ENCODE measurements at places on chromosomes 6 and 20.

- H3K27ac ChIP-seq = no peak overlapping the region
- no peaks in the 10 kb centered on the region for H3K27me3 ChIP-seq
- H3K4me1 ChIP-seq = peaks cover 32% of the 10 kb centered on the region
- DNase-seq = no peak
These were observed 17.6 kb downstream of the CAPN11 start for GRCh38 chr6:44176130-44176761.

DNA sequence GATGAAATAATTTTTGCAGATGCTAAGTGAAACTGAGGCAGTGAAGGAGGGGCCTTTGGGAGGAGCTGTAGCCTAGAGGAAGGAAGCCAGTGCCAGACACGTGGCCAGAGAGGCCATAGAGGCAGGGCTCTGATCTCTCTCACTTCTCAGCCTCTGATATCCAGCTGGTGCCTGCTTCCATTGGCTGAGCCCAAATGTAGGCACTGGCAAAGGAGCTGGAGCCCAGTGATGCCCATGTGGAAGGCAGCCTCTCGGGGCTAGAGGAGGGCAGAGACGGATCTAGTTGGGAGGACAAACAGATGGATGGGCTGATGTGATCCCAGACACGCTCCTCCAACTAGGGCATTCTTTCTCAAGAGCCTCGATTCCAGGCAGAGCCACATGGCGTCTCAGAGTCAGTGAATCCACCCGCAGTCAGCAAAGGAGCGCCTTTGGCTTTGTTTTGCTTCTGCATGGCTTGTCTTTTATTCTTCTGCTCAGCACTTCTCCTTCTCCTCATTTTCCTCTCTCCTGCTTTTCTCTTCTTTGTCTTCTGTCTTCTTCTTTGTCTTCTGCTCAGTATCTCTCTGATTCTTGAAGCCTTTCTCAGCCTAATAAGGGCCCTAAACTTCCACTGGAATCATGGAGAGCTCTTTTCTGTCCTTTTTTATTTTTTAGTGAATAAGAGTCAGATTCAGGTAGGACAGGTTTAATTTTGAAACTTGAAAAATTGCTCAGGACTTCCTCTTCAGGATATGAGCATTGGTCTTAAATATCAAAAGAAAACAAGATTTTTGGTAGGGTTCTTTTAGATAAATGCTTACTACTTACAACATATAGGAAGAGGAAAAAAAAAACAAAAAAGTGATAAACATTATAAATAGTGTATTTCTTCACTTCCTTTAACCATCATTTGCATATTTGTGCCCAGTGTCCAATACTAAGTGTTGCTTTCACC, 41.8 kb downstream of the CYP24A1 start:
- peak overlapping the region; percentile 75 for H3K27ac ChIP-seq
- DNase-seq = no peak

DNA sequence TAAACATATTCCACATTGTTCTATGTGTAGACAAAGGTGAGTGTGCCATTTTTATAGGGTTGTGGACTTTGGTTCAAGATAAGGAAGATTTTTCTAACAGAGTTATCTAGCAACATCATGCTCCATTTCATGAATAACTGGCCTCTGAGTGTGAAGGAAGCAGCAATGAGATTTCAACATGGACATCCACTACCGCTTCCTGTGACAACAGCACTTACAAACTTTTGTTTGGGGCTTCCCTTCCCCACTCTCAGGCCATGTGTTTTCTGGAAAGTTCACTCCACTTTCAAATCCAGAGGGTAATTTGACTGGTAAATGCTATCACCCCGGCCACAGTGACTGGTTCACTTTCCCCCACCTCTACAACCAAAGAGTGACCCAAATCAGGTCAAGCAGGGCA, 38.1 kb upstream of the PROKR2 start:
- no peaks in the 10 kb centered on the region for H3K4me1 ChIP-seq
- DNase-seq = no peak
- no peaks in the 10 kb centered on the region for H3K27me3 ChIP-seq

DNA sequence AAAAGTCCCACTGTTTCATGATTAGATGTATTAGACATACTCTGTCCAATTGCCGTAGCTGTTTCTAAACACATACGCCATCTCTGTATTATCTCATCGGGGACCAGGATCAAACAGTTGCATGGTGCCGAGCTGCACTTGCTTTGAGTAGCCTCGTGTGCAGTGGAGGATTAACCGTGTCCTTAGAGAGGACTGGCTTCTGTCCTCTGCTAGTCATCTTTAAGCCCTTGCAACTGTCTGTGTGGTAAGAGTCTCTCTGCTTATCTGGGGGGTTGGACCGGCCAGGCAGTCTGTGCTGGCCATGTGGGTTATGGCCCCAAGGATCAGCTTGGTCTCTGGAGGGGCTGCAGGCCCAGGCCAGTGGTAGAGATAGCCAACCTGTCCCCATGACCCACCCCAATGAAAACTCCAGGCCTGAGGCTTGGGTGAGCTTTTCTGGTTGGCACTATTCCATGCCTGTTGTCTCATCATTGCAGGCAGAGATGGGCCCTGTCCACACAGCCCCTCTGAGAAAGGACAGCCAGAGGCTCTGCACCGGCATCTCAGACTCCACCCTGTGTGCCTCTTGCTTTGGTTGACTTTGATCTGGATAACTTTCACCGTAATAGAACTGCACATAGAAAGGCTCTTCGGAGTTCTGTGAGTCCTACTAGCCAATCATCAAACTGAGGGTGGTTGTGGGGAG, 137.3 kb upstream of the SNX9 start:
- H3K4me3 ChIP-seq = no peak overlapping the region
- H3K27ac ChIP-seq = no peak overlapping the region
- H3K36me3 ChIP-seq = no peaks in the 10 kb centered on the region
- H3K27me3 ChIP-seq = no peaks in the 10 kb centered on the region

GRCh38 chr20:37727957-37728634, 34.3 kb downstream of the CTNNBL1 start:
- H3K27me3 ChIP-seq = no peaks in the 10 kb centered on the region
- peaks cover 3% of the 10 kb centered on the region for H3K36me3 ChIP-seq
- no peak overlapping the region for H3K27ac ChIP-seq

GRCh38 chr6:12014027-12014872, 2.1 kb downstream of the HIVEP1 start:
- no peaks in the 10 kb centered on the region for H3K27me3 ChIP-seq
- DNase-seq = no peak
- H3K4me1 ChIP-seq = peaks cover 25% of the 10 kb centered on the region
- no peak overlapping the region for H3K4me3 ChIP-seq
- no peak overlapping the region for H3K27ac ChIP-seq
- peaks cover 18% of the 10 kb centered on the region for H3K36me3 ChIP-seq

- no peaks in the 10 kb centered on the region for H3K36me3 ChIP-seq
- no peak overlapping the region for H3K4me3 ChIP-seq
- H3K27ac ChIP-seq = no peak overlapping the region
- no peaks in the 10 kb centered on the region for H3K27me3 ChIP-seq
- peaks cover 16% of the 10 kb centered on the region for H3K4me1 ChIP-seq
These were observed 42.8 kb upstream of the SLC22A23 start for GRCh38 chr6:3499603-3500002.

DNA sequence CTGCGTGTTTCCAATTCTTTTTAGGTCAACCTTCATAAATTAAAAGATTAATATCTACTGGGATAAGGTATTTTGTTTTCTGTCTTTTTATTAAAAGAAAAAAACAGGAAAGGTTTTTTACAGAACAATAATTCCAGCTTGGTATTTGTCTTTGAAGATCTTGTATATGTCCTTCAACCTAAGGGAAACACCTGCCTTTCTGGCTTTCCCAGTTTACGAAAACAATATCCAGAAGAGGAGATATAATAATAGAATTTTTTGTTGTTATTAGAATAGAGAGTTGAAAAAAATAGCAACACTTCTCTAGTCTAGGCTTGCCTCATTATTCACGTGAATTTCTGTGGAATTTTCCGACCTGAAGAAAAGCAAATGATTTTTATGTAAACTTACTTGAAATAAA, 37.9 kb upstream of the CCN2 start:
- no peak for DNase-seq
- H3K4me1 ChIP-seq = no peaks in the 10 kb centered on the region
- H3K36me3 ChIP-seq = no peaks in the 10 kb centered on the region
- no peaks in the 10 kb centered on the region for H3K27me3 ChIP-seq

GRCh38 chr6:12472601-12473038, 182.5 kb downstream of the EDN1 start:
- no peaks in the 10 kb centered on the region for H3K36me3 ChIP-seq
- peaks cover 29% of the 10 kb centered on the region for H3K4me1 ChIP-seq
- peak; percentile 84 for DNase-seq
- H3K27me3 ChIP-seq = no peaks in the 10 kb centered on the region
- no peak overlapping the region for H3K4me3 ChIP-seq
- peak overlapping the region; percentile 75 for H3K27ac ChIP-seq

DNA sequence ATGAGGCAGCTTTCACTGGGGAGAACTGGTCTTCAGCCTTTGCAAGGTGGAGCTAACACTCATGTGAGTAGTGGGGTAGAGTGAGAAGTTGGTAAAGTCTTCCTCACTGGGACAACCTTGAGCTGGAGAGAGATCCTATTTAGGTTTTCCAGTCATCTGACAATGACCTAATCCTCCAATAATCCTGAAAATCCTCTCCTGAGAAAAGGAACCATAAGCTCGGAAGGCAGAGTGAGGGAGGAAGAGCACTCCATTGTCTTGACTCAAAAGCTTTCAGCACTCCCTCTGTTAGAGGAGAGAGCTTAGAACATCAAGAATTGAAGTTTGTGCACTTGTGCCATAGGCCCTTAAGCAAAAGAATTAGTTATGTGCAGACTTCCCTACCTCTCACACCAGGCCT, 77.8 kb downstream of the TRAM2 start:
- peaks cover 37% of the 10 kb centered on the region for H3K4me1 ChIP-seq
- no peak overlapping the region for H3K4me3 ChIP-seq

DNA sequence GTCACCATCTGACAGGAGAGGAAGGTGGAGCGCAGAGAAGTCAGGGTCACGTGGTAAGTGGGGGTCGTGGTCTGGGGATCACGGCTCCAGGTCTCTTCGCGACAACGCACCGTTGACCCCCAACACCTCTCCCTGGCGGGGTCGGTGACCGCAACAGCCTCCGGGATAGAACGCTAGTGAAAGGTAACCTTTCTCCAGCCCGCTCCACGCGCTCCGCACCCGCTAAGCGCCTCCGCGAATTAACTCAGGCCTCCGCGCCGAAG, 600 bp upstream of the SYNJ2 start:
- H3K4me3 ChIP-seq = peak overlapping the region; percentile 72
- no peaks in the 10 kb centered on the region for H3K36me3 ChIP-seq
- H3K27ac ChIP-seq = peak overlapping the region; percentile 52
- no peak for DNase-seq
- peaks cover 33% of the 10 kb centered on the region for H3K4me1 ChIP-seq

DNA sequence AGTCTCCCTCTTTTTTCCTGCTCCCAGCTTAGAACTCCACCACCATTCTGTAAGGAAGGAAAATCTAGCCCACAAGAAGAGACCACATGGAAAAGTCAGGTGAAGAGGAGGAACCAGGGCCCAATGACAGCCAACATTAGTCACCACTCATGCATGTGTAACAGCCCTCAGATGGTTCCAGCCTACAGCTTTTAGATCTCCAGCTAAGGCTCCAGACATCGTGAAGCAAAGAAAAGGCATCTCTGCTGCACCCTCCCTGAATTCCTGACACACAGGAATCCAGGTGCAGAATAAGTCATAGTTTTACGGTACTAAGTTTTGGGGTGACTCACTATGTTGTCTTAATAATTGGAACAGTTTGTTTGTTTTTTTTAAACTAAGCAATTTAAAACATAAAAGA, 25.5 kb downstream of the DCDC2 start:
- DNase-seq = no peak
- H3K36me3 ChIP-seq = no peaks in the 10 kb centered on the region
- H3K27ac ChIP-seq = no peak overlapping the region

- no peaks in the 10 kb centered on the region for H3K4me1 ChIP-seq
- no peak overlapping the region for H3K27ac ChIP-seq
- no peak overlapping the region for H3K4me3 ChIP-seq
- H3K36me3 ChIP-seq = no peaks in the 10 kb centered on the region
These were observed 338.3 kb downstream of the RNF144B start for GRCh38 chr6:18725449-18725848.

GRCh38 chr6:18178960-18179615, 23.9 kb downstream of the KDM1B start:
- DNase-seq = no peak
- H3K27ac ChIP-seq = no peak overlapping the region
- H3K4me1 ChIP-seq = no peaks in the 10 kb centered on the region
- H3K27me3 ChIP-seq = no peaks in the 10 kb centered on the region
- H3K36me3 ChIP-seq = peaks cover 15% of the 10 kb centered on the region
- H3K4me3 ChIP-seq = no peak overlapping the region

DNA sequence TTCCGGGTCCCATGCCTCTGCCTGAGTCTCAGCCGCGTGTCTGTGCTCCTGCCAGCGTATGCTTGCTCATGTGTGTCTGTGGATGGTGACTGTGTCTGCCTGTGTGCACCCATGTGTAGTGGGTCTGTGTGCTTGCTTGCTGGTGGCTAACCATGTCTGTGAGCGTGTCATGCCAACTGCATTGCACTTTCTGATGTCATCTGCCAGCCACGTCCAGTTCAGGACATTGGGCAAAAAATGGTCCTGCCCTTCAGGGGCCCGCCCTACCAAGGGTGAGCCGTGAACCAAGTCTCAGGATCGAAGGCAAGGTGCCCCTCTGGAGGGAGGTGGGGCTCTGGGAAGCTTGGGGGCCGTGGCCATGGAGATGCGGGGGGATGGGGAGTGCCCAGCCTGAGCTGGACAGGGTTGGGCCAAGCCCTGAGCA, 9.4 kb upstream of the ZBTB46 start:
- H3K27me3 ChIP-seq = peaks cover 8% of the 10 kb centered on the region
- no peak overlapping the region for H3K4me3 ChIP-seq
- H3K27ac ChIP-seq = no peak overlapping the region
- DNase-seq = no peak

DNA sequence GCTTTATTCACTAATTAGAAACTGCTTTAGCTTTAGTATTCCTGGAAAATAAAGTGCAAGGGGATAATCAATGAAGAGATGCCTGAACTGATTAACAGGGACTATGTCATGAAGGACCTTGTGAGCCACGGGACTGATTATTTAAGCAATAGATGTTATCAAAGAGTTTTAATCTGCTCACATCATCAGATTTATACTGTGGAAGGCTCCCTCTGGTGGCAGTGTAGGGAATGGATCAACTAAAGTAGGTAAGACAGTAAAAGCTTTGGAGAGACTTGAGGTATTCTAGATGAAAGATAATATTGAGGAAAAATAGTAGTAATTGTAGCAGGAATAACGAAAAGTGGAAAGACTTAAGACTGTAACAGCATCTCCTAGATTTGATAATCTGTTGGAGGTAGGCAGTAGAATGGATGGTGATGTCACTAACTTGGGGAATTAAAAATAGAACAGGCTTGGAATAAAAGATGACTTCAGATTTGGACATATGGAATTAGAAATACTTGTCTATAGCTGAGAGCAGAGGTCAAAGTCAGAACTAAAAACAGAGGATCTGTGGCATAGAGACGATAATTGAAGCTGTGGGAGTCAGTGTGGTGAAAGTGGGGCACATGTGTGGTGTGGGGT, 80.3 kb upstream of the HTR1E start:
- no peaks in the 10 kb centered on the region for H3K27me3 ChIP-seq
- H3K27ac ChIP-seq = no peak overlapping the region
- DNase-seq = no peak
- no peaks in the 10 kb centered on the region for H3K36me3 ChIP-seq
- H3K4me3 ChIP-seq = no peak overlapping the region

All from suprapubic skin (tissue), 4 donors.